NCI-H2107 (cell line): ENCODE measurements at places on chromosomes 2 and 18.
A peak's percentile ranks its signal among the peaks of the same experiment; 100 is the strongest.

- no peak for DNase-seq
These were observed 1672.5 kb upstream of the DDX18 start for GRCh38 chr2:116141891-116142474.

GRCh38 chr18:30991397-30991796, 51.1 kb downstream of the DSC3 start:
- DNase-seq: no peak

DNA sequence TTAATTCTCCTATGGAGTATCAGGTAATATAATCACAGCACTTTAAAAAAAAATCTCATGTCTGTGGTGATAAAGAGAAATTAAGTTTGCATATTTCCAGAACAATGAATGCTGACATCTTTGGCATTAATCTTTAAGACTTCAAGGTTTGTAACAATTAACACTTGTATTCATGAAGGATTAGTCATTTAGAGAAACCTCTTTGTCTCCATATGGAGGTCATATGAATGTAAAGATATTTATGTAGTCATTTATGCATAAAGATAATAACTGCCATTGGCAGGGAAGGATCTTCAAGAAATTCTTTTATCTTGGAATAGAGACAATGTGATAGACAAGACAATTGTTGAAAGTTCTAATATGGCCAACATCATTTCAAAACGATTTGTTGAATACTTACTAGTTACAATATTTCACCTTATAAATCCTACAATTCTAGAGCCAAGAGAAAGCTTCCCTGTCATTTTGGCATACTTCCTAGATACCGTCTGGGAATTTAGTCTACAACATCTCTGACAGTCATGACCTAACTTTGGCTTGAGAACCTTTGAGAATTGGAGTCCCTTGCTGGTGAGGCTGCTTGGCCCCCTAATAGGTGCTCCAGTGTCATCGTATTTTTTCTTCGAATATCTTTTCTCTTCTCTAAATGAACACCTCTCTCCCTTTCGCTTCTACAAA, 33.6 kb downstream of the RASGRP3 start:
- DNase-seq: no peak

DNA sequence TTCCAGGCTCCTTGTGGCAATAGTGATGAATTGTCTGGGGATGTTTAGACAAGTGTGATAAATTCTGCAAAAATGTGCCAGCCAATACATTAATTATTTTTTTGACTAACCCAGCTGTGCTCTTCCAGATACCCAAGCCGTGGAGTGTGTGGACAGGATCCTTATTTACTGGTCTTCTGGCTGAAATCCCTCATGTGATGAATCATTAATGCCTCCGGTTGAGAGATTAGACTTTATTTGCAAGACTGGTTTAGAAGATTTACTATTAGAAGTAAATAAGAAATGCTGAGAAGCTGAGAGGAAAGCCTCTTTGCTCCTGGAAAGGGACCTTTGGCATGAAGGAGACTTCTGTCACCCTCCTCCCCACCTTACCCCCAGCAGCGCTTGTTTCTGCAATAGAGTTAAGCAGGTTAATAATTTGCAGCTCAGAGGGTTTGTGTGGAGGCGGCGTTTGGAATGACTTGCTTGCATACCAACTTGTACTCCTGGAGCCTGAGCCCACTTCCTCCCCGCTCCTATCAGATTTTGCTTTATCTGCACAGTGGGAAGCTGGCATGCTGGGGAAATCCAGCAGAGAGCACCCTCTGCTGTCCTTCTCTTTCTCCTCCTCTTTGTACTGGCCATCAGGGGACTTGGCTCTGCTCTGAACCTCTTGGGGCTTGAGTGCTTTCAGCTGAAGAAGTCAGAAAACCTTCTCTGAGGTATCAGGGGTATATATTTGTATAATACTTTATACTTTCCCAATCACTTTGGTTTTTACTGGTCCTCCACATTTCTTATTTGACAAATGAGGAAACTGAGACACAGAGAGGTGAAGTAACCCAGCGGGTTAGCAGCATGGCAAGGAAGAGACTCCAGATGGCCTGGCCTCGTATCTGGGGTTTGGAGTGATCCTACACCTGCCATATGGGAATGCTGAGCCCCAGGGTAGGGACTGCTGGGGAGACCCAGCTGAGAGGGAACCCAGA, 16.3 kb downstream of the SLC3A1 start:
- DNase-seq: peak; percentile 7

GRCh38 chr2:224158061-224158460, 119.0 kb upstream of the SERPINE2 start:
- DNase-seq: no peak

DNA sequence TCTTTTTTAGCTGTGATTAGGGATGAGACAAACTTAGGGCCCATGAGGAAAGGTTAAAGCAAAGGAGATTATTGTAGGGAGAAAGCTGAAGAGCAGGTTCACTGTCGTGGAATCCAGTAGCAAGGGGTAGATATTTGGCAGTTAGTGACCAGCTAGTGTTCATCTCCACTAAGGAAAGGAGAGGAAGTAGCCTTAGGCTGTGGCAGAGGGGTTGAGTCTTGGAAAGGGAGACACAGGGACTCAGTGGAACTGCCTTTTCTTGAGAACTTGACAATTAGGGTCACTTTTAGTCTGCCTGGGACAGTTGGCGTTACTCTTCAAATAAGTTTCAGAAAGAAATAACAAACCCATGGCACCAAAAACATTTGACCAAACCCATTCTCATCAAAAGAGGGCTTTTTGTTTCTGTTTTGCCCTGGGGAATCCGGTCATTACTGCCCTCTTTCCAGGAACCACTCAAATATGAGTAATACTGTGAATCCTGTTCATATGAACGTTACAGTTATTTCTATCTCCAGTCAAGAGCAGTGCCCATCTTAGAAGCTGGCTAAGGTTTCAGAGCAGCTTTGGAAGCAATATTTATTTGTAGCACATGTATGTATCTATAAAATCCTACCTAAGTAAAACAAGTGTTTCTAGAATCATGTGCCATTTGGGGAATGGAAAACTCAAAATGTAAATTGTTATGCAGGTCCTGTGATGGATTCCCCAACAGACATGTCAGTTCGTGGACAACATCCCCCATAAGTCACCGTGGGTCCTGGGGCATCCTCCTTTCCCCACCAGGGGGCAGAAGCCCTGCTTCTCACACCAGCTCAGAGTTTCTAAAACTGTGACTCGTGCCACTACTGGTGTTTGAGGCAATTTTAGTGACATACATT, 77.3 kb upstream of the PHLPP1 start:
- DNase-seq: no peak

DNA sequence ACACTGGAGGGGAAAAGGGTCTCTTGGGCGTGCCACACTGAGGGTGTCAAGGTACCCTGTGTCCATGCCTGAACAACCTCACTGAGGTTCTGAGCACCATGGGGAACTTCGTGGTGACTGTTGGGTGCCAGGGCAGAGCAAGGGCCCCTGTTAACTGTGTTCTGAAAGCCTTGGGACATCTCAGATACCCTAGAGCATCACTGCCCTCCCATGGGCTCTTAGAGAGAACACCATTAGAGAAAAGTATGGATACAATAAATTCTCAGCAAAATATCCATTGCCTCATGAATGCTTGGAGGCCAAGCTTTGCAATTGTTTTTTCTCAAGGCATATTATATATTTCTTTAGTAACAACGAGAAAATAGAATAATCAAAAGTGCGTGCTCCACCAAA, 488.5 kb upstream of the NRP2 start:
- DNase-seq: no peak

DNA sequence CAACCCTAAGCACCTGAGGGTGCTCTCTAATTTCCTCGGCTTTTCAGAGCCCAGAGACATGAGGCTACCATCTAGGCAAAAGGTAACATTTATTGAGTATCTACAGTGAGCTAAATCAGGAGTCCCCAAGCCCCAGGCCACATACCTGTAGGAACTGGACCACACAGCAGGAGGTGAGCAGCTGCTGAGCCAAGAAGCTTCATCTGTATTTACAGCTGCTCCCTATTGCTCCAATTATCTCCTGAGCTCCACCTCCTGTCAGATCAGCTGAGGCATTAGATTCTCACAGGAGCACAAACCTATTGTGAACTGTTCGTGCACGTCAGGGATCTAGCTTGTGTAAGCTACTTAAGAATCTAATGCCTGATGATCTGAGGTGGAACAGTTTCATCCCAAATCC, 70.2 kb downstream of the RND3 start:
- DNase-seq: no peak

GRCh38 chr2:230681171-230681545, 31.5 kb upstream of the CAB39 start:
- no peak for DNase-seq

GRCh38 chr2:32489061-32489460, 132.2 kb downstream of the BIRC6 start:
- DNase-seq: no peak

GRCh38 chr2:124756048-124756447, 731.0 kb downstream of the CNTNAP5 start:
- no peak for DNase-seq

DNA sequence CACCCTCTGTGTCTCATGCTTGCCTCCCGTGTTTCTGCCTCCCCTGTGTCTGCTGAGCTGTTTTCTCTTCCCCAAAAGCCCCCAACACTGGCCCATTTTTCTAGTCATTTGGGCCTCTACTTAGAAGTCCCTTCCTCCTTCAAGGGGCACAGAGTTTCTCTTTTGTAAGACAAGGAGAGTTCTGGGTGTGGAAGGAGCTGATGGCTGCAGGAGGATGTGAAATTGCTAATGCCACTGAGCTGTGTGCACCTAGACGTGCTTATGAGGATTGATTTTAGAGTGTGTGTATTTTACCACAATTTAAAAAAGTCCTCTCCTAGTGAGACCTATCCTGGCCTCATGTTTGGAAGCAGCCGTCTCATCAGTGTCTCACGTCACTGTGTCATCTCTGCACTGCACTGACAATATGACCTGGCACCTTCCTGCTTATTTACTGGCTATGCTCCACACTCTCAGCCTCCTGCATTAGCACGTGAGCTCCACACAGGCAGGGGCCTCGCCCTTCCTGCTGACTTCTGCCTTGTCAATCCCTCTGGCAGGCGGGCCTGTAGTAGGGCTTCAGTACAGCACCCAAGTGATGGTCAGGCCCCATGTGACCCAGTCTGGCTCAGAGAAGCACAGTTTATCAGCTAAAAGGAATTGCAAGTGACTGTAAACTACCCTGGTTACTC, 8.0 kb upstream of the MBP start:
- no peak for DNase-seq

DNA sequence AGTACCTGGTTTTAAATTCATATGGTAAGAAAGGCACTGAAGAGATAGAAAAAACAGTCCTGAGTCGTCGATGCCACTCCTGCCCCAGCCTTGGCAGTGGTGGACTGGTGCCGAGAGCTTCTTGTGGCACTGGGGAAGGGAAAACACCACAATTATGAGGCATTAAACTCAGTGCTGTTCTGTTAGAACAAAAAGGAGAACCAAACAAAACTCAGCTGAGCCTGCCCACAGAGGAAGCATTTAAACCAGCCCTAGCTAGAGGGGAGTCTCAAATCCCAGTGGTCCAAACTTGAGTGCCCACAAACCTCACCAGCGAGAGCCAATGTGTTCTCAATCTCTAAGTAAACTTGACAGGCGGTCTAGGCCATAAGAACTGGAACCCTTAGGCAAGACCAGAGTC, 1254.5 kb upstream of the FAM98A start:
- no peak for DNase-seq

DNA sequence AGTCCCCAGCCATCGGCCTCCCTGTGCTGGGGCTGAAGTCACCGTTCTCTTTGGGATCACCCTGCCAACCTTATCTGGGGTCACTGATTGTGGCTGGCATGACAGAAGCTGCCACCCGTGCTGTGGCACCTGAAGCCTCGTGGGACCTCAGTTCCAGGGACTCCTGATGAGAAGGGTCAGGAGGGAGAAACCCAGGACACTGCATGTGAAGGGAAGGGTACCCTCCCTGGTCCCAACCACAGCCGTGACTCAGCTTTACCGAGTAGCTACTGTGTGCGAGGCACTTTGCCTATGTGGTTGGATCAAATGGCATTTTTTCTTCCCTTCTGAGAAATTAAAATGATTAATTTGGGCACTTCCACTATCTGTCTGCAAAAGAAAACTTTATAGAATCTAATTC, 64.4 kb downstream of the SP110 start:
- no peak for DNase-seq

DNA sequence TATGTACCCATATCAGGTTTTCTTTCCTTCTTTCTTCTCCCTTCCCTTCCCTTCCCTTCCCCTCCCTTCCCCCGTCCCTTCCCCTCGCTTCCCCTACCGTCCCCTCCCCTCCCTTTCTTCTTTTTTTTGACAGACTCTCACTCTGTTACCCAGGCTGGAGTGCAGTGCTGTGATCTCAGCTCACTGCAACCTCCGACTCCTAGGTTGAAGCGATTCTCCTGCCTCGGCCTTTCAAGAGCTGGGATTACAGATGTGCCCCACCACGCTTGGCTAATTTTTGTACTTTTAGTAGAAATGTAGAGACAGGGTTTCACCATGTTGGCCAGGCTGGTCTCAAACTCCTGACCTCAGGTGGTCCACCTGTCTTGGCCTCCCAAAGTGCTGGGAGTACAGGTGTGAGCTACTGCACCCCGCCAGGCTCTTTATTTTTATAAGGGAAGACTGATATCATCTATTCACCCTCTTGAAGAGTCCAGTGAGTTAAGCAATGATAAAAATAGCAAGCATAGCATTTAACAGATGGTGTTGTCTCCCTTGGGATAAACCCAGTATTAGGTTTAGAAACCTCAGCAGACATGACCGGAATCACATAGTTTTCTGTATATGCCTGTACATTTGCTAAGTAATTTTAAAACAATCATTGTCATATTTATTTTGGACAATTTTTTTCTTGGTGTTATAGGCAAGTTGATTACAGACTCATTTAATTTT, 888.4 kb downstream of the TRIB2 start:
- DNase-seq: no peak

GRCh38 chr18:24987303-24988252, 364.4 kb downstream of the ZNF521 start:
- no peak for DNase-seq
